MCF 10A (cell line): ENCODE measurements at places on chromosomes 5 and 9.

GRCh38 chr9:108035487-108035886 is 545.9 kb upstream of the KLF4 start:
- DNase-seq = no peak
- no peaks in the 10 kb centered on the region for H3K36me3 ChIP-seq
- peaks cover 38% of the 10 kb centered on the region for H3K4me1 ChIP-seq
- no peaks in the 10 kb centered on the region for H3K27me3 ChIP-seq
- no peak overlapping the region for H3K4me3 ChIP-seq

- peaks cover 51% of the 10 kb centered on the region for H3K4me1 ChIP-seq
- peak overlapping the region; percentile 47 for H3K4me3 ChIP-seq
- no peaks in the 10 kb centered on the region for H3K27me3 ChIP-seq
- peak; percentile 58 for DNase-seq
Measured at GRCh38 chr5:173472784-173473278, 143.6 kb downstream of the BOD1 start.

DNA sequence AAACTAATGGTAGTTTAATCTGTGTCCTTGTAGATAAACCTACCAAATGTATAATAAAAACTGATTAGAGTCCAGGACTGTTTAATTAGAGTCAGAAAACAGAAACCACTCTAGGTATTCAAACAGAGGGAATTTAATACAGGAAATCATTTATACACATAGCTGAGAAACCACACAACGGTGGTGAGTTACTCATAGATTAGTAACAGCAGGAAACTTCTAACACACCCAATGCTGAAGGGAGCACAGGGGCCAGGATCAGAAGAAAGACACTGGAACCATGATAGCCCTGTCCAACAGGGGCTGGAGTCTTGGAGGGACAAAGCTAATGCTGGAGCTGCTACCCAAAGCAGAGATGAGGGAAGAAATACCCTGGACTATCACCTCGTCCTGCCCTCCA is 321.0 kb downstream of the ACTL7B start:
- peak; percentile 33 for DNase-seq
- no peaks in the 10 kb centered on the region for H3K36me3 ChIP-seq
- no peak overlapping the region for H3K27ac ChIP-seq
- H3K27me3 ChIP-seq = no peaks in the 10 kb centered on the region
- H3K4me1 ChIP-seq = no peaks in the 10 kb centered on the region
- no peak overlapping the region for H3K4me3 ChIP-seq

DNA sequence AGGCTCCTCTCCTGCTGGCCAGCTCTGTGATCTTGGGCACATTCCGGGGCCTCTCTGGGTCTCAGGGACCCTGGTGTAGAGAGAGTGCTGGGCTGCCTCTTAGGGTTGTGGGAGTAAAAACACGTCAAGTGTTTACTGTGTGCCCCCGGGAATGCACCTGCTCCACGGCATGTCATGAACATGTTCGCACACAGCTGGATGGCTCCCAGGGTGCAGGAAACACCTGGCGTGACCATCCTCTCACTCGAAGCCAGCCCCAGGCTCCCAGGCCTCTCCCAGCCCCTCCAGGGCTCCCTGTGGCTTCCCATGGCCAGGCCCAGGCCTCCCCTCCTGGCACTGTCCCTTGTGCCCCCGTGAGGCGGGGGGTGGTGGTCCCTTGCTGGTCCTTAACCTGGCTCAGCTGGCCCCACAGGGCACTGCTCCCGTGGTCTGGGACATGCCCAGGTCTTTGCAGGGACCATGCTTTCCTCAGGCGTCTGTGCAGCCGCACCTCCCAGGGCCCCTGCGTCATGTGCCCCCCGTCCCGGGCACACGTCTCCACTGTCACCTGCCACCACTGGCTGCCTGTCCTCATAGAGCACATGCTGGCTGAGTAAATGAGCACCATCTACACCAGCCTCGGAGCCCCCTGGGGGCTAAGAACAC is 44.9 kb downstream of the SLC6A3 start:
- H3K4me3 ChIP-seq = no peak overlapping the region
- peaks cover 45% of the 10 kb centered on the region for H3K27me3 ChIP-seq
- H3K4me1 ChIP-seq = no peaks in the 10 kb centered on the region
- DNase-seq = no peak
- no peak overlapping the region for H3K27ac ChIP-seq

- H3K4me3 ChIP-seq = peak overlapping the region; percentile 71
- peaks cover 62% of the 10 kb centered on the region for H3K36me3 ChIP-seq
- no peaks in the 10 kb centered on the region for H3K27me3 ChIP-seq
- peaks cover 39% of the 10 kb centered on the region for H3K4me1 ChIP-seq
- H3K27ac ChIP-seq = peak overlapping the region; percentile 67
Measured at GRCh38 chr9:128689293-128689774, 312 bp downstream of the SET start.
